T-cell (primary cell): ENCODE measurements at places on chromosomes 3 and 15.

DNA sequence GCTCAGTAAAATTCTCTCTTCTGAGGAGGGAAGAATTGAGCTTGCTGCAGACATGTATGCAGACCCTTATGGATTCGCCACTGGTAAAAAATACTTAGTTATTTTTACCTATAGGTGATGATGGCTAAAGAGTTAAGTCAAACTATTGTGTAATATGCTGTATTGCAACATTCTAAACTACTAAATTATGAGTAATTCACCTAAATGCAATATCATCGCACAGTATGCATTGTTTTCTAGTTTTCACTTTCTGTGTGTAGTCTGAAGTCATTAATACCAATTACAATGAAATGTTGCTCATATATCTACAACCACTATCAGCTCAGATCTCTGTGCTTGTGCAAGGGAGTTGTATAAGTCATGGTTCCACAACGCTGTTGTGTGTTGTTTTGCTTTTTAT, 48.7 kb upstream of the ROBO2 start:
- DNase-seq: no peak

DNA sequence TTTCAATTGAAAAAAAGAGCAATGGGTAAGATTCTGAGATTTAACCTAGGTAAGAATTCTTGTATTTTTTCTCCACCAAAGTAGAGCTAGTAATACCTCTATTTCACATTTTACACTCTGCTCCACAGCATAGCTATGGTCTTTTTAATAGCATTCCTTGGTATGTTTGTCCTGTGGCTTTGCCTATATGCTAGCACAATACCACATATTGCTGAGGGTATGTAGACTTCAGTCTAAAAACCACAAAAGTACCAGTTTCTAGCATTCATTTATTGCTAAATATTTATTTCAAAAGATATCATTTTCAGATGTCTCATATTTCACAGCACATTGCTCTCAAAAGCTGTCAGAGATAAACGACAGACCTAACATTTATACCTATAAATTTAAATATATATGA, 18.2 kb upstream of the EOGT start:
- DNase-seq: no peak

DNA sequence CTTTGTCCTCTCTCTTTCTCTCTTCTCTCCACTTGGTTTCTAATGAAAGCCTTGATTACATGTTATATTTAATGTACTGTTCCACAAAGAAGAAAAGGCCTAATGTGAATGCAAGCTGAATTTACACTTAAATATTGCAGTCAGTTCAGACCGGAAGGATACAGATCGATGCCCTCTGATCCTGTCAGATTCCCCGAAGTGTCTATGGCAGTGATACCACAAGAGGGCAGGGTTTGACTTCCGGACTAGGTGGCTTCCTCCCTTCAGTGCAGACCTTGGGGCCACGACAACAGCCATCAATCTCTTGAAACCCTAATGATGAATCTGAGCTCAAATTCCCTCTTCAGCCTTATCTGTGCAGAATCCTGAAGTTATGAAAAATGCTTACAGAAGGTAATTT, 29.5 kb downstream of the AGTR1 start:
- peak; percentile 1 for DNase-seq

- DNase-seq: no peak
These were observed 62.2 kb downstream of the ABHD5 start for GRCh38 chr3:43752905-43753304.

DNA sequence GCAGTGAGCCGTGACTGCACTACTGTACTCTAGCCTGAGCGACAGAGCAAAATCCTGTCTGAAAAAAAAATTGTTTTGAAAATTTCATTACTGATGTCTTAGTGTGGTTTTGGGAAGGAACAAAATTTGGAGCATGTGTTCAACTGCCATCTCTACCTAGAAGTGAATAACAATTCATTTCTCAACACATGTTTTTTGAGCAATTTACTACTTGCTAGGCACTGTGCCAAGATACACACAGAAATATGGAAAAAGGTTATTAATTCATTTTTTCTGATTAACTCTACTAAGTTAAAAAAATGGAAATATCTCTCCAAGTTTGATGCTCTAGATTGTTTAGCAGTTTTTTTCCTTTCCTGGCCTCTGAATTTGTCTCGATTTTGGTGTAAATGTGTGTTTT, 5.2 kb upstream of the TCF12 start:
- DNase-seq: no peak

- DNase-seq: no peak
These were observed 185.9 kb downstream of the ERC2 start for GRCh38 chr3:56282341-56282740.

DNA sequence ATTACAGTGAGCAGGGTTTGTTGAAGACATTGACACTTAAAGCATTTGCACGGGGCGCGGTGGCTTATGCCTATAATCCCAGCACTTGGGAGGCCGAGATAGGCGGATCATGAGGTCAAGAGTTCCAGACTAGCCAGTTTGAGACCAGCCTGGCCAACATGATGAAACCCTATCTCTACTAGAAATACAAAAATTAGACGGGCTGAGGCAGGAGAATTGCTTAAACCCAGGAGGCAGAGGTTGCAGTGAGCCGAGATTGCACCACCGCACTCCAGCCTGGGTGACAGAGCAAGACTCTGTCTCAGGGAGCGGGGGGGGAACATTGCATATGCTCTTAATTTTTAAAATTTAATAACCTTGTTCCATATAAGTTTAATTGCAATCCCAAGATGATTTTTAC, 11.9 kb downstream of the STT3B start:
- DNase-seq: no peak
